K562 (cell line): ENCODE measurements at places on chromosomes 4 and X.

GRCh38 chr4:174334628-174335027, 50.9 kb downstream of the CEP44 start:
- no peak for DNase-seq

GRCh38 chr4:40164459-40164858, 32.4 kb upstream of the RHOH start:
- no peak for DNase-seq

DNA sequence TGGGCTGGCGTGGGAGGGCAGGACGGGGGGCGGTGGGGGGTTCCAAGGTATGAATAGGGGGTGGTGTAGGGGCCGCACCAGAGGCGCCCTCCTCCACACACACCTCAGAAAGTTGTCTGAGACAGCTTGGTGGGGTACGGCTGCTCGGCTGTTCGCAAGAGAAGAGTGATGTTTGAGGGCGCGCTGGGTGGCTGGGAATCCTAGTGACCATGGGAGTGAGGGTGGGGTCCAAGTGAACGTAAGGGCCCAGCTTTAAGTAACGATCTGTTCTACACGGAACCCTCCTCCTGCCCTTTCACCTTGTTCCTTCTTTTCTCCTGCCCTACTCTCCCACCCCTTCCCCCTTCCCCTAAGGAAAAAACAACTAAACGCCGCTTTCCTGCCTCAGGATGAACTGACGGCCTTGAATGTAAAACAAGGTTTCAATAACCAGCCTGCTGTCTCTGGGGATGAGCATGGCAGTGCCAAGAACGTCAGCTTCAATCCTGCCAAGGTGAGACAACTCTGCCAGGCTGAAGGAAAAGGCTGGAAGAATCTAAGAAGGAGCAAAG, 664 bp downstream of the MED12 start:
- DNase-seq, result no peak

GRCh38 chr4:175440786-175441185, 371.3 kb downstream of the GPM6A start:
- DNase-seq, result no peak

DNA sequence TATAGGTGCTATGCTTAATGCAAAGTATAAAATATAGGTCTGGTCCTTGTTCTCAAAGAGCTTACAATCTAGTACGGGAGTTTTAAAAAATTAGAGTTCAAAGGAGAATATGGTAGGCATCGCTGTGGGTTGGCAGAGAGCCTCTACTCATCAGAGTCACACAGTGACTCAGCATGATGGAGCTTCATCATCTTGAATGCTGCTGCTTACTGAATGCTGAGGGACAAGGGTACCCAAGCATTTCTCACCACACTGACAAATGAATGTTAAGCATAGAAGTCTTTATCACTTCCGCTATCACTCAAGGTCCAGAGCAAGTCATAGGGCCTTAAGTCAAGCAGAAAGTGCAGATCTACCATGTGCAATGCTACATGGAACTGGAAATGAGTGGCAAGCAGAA, 268.6 kb upstream of the IGFBP7 start:
- DNase-seq, result no peak

DNA sequence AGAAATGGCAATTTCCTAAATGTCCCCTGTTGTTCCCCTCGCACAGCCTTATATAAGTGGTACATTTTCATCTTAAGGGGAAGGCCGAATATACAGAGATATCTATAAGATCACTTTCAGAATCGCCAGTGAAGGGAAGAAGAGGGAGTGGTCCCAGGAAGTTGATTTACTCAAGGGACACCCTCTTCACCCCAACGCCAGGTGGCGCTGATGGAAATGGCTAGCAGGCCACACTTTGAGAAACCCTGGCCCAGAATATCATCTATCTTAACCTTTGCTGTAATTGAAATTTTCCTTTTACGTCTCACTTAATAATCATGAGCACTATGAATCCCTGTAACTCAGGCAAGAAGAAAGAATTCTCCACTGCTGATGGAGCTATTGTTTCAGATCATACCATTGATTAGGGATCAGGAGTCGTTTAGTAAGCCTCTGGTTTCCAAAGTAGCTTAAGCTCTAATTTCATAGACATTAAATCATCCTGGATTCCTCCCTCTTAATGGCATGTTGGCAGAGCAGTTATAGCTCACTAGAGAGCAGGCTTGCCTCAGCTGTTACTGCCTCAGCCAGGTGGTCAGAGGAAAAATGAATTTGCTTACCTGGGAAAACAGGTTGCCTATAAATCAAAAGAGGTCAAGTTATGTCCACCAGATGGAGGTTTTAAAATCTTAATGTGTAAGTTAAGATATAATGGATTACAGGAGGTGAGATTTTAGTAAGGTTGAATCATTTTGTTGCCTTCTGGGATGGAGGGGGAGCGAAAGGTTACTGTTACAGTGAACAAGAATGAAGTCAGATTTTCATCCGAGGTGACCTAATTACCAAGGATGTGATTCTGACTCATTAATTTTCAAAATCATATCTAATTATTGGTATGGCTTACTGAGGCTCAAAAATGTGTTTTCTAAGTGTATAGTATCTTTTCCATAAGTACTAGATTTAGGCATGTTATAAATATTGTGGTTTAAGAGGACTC, 941.2 kb upstream of the TENM3 start:
- DNase-seq, result peak; percentile 37

DNA sequence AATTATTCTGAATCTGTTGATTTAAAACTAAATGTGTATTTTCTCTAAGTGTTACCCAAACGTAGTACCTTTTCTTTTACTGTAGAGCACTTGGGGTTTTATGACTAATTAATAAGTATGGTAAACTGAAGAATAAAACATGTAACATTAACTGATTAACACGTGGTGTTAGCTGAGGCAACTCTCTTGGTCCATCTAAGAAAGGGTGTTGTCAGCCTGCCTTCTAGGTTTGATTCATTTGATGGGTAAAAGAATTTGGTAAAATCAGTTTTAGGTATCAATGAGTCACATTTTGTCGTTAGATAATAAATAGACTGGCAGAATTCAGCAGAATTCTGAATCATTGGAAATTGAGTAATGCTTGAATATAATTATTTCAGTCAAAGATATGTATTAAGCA, 99.7 kb downstream of the AFF1 start:
- DNase-seq, result no peak

GRCh38 chr4:173202395-173202794, 33.8 kb downstream of the GALNT7 start:
- DNase-seq, result no peak

GRCh38 chr4:140686796-140687195, 69.4 kb downstream of the TBC1D9 start:
- DNase-seq, result no peak

DNA sequence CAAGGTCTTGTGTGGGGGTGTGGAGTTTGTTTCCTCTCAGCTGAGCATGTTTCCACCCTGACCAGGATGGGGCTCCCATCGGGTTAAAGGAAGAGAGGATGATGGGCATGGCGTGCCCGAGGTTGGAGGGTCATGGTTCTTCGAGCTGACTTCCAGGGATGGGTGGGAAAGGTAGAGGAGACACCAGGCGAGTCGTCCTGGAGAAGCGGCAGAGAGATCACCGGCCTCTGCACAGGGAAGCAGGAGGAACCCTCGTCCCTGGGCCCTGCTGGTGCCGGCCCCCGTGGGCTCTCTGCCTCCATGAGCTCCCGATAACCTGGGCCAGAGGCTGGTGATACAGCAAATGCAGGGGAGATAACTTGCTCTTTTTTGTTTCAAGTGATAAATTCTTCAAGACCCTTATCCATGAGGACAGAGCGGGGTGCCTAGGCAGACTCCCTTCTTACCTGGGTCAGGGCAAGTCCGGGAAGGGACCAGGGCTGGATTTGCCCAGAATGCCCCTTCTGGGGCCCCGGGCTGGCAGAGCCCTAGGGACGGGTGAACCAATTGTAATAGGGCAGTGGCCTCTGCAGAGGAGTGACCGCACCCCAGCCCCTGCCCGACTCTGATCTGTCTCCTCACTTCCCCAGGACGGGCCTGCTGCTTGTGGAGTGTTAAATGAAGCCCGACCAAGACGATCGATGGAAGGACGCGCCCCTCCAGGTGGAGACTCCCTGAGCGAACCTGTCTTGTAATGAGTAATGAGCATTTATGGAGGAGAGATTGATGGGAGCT, 63.0 kb downstream of the CPZ start:
- no peak for DNase-seq

GRCh38 chr4:7572894-7573293, 138.2 kb upstream of the PSAPL1 start:
- DNase-seq, result no peak

DNA sequence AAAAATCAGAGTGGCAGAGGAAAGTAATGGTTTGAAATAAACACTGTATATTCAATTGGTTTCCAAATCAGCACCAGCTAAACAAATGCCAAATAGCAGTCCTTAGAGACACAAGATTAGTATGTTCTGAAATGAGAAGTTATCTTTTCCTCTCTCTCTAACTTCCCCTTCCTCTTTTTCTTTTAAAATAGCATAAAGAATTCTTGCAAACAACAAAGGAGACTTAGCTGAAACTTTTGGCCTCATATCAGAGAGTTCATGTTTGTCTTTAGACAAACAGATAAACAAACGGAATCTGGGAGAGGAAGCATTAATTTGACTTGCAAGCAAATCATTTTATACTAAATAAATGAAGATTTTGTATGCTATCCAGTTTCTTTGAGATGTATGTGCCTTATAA, 399.0 kb downstream of the GBA3 start:
- DNase-seq, result no peak

DNA sequence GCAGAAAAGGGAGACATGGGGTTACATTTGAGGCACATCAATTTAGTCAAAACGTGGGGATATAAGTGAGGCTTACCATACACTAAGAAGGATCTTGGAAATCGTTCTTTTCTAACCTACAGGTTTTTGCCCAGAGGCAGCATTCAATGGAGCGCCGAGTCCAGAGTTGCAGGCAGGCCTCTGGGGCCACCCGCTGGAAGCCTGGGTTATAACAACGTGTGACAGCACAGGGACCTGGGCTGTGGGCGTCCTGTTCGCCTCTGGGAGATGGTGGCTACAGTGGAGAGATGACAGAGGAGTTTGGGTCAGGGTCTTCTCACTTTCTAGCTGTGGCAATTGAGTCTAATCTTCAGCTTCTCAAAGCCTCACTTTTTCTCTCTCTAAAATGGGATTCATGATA, 53.9 kb downstream of the ENPP6 start:
- peak; percentile 46 for DNase-seq

GRCh38 chrX:45322382-45322781, 121.7 kb upstream of the DIPK2B start:
- peak; percentile 2 for DNase-seq

- no peak for DNase-seq
These were observed 18.9 kb upstream of the RASGEF1B start for GRCh38 chr4:81490403-81491160.

DNA sequence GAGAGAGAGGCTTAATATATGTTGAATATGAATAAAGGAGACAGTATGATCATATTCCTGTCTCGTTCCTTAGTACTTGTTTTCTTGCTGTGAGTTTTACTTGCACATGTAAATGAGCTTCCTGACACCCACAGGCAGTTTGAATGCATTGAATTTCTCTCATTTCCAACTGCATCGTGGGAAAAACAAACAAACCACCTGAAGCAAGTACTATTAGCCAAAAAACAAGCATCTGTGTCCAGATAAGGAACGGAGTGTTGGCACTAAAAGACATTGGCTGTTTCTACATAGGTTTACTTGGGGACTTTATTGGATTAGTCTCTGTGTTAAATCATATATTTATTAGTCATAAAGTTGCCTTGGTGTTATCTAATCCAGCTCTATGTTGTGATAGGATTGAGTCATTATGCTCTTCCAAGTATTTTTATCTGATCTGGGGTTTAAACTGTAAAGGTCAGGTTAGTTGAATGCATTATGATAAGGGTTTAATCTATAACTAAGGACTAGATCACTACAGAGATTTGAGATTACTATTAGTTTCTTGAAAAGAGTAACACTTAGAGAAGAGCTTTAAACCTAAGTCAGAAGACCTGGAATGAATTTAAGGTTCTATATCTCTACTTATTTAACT, 339.0 kb upstream of the SPANXN4 start:
- DNase-seq, result no peak

GRCh38 chrX:137263374-137263773, 229.6 kb upstream of the GPR101 start:
- DNase-seq, result no peak
